Activated T-cell treated with anti-CD3 and anti-CD28 coated beads for 24 hours (primary cell): ENCODE measurements at places on chromosomes 12 and 14.

GRCh38 chr14:60204104-60204842, 39.1 kb upstream of the DHRS7 start:
- no peak for DNase-seq

DNA sequence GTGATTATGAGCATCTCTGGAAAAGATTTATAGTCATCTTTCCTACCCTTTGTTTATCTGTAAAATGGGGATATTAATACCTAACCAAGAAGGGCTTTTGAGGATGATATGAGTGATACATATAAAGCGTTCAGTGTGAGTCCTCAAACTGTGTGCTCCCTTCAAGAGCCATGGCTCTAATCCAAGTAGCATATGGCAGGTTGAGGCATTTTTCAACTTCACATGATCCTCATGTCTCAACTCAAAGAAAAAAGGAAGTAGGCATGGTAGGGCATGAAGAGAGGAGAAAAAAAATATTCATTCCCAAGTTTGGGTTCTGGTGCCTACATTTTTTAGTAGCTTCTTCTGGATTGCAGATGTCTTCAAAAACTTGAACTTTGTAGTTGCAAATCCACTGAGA, 286.3 kb upstream of the ATP2B1 start:
- DNase-seq, result no peak

GRCh38 chr12:8911606-8912268, 2.6 kb upstream of the PHC1 start:
- no peak for DNase-seq

DNA sequence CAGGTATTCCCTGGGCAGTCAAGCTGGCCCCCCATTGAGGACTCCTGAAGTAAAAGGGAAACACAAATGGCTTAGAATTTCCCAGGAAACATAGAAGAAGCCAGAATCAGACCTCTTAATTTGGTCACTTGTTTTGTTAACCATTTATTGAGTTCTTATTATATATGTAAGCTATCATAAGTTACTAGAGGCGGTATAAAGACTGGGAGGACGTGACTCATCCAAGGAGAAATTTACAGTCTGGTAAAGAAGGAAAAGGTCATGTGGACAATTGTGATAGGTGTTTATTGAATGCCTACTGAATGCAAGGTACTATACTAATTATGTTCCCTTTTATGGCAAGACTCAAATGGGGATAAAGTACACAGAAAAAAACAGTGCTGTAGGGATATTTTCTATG, 146.7 kb downstream of the DYRK2 start:
- DNase-seq, result no peak

DNA sequence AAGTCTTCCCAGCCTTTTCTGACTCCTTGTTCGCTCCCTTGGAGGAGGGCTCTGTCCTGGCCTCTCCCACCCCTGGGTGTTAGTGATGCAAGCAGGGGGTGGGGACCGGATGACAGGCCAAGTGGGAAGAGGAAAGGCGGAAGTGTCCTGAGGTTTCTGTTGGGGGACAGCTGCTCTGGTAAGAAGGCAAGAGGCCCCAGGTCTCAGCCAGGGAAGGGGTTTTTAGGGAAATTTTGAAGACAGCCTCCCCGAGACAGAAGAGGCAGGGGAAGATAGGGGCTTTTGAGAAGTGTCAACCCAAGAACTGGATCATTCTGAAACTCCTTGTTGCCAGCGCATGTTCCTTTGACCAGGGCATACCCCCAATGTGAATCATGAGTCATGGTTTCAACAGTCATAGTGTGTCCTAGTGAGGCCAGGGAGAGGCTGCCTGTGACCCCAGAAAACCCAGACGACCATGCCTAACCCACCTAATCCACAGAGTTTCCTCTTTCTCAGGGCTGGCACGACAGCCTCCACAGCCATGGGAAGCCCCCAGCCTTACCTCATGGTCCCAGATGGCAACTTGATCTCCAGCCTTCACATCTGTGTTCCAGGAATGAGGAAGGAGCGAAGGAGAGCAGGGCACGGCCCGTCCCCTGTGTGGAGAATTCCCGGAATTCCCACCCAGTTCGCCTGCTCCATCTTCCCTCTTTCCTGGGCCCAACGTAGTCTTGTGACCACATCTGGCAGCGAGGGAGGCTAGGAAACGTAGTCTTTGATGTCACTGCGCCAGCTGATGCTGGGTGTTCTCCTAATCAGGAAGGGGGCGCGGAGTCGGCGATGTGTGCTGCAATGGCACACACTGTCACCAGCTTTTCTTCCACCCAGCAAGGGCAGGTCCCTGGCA, 4.9 kb upstream of the GPR132 start:
- DNase-seq, result peak; percentile 51

DNA sequence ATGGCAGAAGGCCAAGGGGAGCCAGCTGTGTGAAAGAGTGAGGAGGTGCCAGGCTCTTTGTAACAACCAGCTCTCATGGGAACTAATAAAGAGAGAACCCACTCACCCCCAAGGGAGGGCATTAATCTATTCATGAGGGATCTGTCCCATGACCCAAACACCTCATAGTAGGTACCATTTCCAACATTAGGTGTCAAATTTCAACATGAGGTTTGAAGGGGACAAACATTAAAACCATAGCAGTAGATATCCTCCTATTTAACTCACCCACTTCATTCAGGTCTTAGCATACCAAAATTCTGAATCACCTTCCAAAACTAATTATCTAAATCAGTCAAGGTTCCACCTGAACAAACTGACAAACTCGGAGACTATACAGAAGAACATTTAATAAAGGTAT, 75.3 kb downstream of the PPFIA2 start:
- no peak for DNase-seq

- DNase-seq, result peak; percentile 43
Measured at GRCh38 chr12:104720339-104721038, 237.6 kb downstream of the SLC41A2 start.

DNA sequence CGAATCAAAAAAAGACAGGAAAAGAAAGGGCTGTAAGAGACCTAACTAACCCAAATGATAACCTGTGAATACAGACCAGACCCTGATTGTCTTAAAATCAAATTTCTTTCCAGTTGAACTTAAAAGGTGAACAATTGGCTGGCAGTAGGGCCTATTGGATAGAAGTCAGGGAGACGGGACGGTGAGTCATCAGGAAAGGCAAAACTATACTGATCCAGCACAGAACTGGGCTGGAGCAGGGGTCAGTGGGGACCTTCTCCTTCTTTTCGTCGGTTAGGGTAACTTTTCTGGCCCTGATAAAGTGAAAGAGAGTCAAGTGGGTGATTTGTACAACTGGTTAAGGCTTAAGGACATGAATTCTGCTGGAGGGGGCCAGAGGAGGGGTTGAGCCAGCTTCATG, 84.9 kb upstream of the OTX2 start:
- DNase-seq, result no peak

DNA sequence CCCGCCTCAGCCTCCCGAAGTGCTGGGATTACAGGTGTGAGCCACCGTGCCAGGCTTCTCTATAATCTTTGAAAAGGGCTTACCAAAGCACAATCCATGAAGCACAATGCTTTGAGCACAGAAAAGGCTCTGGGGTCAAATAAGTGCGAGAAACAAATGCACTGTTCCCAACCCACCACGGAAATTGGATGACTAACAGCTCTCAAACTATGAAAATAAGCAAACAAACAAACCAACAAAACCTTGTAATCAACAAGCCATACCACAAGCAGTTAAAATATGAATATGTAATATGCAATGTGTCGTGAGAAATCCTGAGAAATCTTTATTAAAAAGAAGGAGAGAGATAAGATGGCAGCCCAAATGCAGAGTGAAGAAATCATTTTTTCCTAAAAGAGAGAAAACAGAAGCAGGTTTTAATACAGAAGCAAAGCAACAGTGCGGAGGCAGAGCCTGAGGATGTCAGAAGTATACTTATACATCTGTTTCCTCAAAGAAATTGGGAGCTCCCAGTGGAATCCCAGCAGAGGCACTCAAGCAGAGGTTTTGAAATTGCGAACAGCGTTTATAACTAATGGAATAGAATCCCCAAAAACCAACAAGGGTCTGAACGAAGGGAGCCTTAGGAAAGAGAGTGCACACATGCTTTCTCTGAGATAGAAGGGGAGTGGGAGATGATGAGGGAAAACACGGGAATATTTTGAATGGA, 17.1 kb downstream of the SMCO2 start:
- DNase-seq, result no peak

DNA sequence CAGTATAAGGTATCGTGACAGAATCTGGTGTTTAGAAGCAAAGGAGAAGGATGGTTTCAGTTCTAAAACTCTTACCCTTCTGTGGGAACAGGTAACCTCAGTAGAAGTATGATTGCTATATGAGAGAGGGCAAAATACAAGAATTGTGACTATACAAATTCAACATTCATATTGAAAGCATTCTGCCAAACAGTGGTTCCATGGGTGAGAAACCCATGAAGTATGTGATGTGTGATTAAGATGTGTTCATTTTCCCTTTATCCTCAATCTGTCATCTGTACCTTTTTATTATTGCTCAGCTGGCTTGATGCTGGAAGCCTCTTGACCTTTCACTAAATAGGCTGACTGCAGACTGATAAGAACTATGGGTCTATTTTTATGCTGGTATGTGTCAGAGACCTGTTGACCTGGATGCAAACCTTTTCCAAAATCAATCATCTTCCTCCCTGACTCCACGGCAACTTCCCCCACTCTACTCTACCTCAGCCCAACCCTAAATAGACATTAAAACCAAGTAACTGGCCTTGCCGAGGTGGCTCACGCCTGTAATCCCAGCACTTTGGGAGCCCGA, 109.6 kb downstream of the STXBP6 start:
- no peak for DNase-seq

- DNase-seq, result no peak
Measured at GRCh38 chr12:121872546-121873215, 14.0 kb upstream of the HPD start.

DNA sequence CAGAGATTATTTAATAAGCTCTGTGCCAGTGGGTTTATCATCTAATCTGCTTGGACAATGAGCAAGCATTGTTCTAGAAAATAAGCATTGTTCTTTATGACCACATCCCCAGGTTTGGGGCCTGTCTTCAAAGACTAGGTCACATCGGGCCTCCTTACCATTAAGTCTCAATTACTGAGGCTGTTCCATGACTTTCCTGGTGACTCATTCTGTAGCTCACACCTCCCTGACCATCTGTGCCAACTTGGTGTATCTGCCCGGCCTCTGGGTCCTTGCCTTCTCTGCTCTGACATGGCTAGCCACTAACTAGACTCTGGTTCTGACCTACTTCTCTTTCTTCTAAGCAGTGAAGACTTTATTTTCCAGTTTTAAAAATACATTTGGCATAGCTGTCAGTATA, 44.4 kb upstream of the PLEKHA5 start:
- no peak for DNase-seq
